Bronchial epithelial cell (primary cell): ENCODE measurements at places on chromosomes 3 and 15. TPM values are rescaled to one million over a fixed set of nuclear protein-coding genes. Genes with fewer than 3 reads are reported as not detected.

Gene MNS1
- not detected in 2 replicates for total RNA-seq

Gene NME9
- under 0.01 TPM in 1 of 2 replicates, not detected in the other for total RNA-seq

Gene TLR9
- total RNA-seq: not detected in 2 replicates

Gene BFSP2
- not detected in 2 replicates for total RNA-seq
